H4 (cell line): ENCODE measurements at places on chromosomes 4 and X. TPM values are rescaled to one million over a fixed set of nuclear protein-coding genes. Genes with fewer than 3 reads are reported as not detected.

ASB12 gene
- total RNA-seq, result not detected in 2 replicates

TMPRSS11E gene
- not detected in 2 replicates for total RNA-seq

PROM1 gene
- not detected in 2 replicates for total RNA-seq

ADGRG2 gene
- 0.58 and 1.2 TPM in 2 replicates for total RNA-seq

NKX3-2 gene
- total RNA-seq, result 0.04 and 0.66 TPM in 2 replicates

GRCh38 chr4:62670514-62670913 lies 1470.4 kb downstream of the ADGRL3 start:
- DNase-seq, result peak; percentile 4

DNA sequence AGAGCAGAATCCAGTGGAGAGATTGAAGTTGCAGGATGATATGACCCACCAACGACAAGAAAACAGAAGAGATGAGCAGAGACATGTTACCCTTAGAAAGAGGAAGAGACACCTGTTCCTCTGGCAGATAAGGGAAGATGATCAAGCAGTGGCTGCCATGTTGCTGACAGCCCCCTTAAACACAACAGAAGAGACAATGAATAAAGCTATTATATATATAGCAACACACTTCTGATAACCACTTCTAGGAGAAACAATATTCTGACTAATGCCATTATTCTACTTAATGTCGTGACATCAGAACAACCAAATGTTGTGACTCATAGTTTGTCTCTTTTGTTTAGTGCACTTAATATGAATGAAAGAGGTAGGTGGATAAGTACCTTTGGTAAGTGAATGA lies 44.9 kb downstream of the SH3RF1 start:
- no peak for DNase-seq

DNA sequence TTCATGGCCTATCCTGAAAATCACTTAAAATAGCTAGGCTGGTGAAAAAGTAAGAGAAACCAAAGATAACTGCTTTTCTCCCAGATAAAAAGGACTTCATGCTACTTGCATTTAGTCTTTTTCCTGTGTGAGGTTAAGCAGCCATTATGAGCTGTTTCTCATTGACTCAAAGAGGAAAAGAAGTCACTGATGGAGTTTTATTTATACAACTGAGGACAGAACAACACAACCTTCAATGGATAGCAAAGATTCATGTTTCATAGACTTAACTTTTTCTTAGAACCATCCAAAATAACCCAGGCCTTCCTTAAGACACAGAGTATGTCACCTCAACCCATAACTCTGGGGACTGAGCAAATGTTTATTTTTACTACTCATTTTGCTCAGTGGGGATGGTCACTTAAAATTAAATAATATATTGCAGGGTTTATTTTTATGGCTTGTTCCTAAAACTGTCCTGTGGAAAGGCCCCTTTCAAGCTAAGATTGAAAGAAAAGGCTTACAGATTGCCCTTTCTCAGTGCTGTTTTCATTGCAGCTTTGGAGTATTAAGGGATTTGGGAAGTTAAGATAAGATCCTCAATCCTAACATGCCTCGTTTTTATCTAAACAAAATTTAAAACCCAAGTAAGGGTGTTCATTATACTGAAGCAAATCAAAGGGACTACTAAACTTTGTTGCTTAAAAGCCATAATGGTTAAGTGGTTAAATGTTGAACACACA lies 252.6 kb upstream of the MAD2L1 start:
- peak; percentile 34 for DNase-seq

- no peak for DNase-seq
Measured at GRCh38 chr4:152705903-152706302, 26.1 kb upstream of the TMEM154 start.

DNA sequence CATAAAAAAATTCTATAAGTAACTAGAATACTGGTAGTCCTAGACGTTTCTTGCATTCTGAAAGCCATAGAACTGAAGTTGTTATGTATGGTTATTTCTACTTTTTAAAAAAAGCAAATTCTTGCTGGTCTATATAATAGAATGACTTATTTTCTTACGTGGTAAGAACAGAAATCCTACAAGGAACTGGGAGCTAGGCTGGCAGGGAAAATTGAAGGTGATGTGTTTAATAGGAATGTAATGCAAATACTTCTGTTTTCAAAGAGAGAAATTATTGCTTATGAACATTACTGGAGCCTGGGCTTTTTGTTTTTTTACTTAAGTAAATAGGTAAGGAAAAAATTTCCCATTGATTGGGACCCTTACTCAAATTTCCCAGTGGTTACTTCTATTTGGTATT lies 8.9 kb downstream of the CCNA2 start:
- no peak for DNase-seq

DNA sequence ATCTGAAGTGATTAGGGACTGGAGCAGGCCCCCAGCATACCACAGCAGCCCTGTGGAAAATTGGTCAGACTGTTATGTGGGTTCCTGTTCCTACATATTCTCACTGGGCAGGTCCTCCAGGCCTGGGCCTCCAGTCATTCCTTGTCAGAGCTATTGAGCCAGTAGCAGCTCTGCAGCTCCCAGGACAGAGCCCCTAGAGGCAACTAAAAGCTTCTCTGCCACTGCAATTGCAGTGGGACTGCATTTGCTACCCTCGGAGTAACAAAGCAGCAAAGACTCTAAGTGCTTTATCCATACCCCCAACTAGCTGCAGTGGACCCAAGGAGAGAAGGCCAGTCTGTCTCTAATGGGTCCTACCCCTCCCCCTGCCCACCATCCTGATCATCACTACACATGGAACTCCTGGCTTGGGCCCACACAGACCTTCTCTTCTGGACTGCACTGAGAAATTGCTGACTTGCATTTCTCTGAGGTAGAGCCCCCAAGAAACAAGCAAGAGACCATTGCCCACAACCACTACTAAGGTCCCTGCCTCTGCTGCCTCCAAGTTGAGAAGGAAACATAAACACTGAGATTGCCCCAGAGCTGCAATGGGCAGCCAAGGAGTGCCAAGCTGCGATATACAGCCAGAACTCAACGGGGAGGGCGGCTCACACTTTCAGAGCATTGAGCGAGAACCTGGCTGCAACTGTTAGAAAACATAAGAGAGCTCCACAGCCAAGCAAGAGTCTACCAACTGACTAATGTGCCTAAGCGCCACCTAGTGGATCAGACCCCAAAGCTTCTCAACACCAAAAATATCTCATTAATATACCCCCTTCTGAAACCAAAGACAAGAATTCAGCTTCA lies 738.7 kb upstream of the NDST4 start:
- DNase-seq, result peak; percentile 67

DNA sequence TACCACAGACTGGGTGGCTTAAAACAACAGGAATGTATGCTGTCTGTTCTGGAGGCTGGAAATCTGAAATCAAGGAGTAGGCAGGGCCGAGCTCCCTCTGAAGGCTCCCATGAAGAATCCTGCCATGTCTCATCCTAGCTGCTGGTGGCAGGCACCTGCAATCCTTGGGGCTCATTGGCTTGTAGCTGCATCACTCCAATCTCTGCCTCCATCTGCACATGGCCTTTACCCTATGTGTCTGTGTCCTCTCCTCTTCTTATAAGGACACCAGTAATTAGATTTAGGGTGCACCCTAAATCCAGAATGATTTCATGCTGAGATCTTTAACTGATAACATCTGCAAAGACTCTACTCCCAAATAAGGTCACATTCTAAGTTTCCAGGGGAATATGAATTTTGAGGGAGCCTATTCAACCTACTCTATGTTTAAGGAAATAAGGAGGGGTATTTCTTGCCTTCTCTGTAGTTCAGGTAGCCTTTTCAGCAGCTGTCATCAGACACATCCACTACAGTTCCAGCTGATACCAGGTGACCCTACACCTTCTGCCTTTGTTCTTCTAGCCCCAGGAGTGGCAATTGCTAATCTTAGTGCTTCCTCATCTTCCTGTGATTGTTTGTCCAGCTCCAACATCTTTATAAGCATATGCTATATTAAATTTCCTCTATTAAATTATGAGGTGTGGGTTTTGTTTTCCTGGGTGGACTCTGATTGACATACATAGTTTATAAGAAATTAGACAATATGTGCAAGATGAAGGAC lies 295.1 kb upstream of the TAPT1 start:
- DNase-seq, result no peak

- no peak for DNase-seq
Measured at GRCh38 chr4:122007016-122007415, 55.2 kb upstream of the TRPC3 start.

DNA sequence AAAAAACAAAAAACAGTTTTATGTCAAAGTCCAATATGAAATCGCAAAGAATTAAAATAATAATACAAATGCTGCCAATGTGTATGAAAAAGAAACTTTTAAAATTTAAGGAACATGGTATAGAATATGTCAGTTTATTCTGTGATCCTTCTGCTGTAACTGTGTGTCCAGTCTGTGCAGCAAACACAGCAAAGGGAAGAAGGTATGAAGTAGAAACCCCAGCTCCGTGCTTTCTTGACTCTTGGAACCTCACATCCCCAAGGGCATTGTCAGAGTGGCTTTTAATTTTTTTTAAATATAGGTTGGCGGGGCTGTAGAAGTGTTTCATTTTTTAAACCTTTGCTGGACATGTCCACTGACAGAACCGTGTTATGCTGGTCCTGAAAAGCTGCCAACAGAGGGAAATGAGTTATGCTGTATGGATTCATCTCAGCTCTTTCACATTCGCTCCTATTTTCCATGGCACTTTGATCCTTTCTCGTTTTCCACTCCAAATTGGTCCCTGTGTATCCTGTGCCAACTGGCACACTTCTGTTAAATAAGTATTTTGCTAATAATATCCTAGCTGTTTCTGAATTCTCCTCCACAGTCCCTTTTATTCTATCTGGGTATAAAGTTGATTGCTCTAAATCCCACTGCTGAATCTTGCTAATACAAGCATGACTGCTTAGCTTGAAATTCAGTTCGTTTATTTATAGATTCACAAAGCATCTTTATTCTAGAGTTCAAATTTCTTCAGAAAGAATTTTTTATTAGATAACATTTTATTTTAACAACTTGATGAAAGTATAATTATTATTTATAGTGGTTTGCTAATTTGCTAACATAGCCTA lies 127.0 kb upstream of the DDIT4L start:
- DNase-seq, result no peak

DNA sequence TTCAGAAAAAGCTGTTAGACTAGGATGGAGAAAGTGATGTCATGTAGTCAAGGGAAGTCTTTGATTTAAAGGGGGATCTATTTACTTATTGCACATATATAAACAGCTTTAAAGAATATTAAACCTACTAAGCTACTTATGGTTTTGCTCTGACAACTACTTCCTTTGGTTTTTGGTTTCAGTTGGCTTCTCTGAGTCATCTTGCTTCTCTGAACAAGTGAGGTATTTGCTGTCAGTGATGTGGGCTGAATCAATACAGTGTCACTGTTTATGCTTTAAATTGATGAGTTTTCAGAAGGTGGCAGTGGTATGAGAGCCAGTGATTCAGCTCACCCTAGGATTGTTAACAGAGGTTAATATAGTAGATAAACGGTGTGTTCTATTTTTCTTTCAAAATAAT lies 75.1 kb downstream of the CEP44 start:
- DNase-seq, result peak; percentile 10

GRCh38 chr4:84342161-84342560 lies 156.9 kb downstream of the NKX6-1 start:
- DNase-seq, result no peak

DNA sequence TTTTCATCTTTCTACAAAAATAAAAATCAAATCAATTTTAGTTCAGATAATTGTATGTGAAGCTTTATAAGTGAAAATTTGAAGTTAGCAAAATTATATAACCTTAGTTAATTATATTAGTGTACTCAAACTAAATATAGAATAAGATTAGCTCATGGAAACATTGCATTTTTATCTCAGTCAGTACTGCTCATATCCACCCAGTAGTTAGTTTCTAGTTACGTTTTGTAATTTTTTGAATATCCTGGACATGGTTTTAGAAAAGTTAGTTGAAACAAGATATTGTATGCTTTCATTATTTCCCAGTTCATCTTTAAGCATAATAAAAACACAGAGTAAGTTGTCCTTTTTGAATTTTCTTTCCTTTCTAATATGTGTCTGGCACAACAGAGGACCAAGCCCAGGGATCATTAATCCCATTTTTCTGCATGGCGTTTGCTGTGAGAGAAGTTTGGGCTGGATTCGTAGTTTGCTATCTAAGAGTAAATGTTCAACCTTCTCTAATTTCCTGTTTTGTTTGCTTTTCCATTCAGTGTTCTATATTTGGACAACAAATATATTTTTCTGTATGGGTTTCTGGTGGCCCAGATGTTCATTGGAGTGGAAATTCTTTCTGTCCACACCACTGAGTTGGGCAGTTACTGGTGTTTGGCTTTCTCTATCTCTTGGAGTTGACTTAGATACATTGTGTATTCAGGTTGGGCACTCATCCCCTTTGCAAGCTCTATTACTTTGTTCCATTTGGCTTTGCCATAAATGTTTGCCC lies 12.1 kb downstream of the TBL1X start:
- DNase-seq, result no peak

GRCh38 chr4:100509386-100509785 lies 8.4 kb downstream of the EMCN start:
- no peak for DNase-seq

DNA sequence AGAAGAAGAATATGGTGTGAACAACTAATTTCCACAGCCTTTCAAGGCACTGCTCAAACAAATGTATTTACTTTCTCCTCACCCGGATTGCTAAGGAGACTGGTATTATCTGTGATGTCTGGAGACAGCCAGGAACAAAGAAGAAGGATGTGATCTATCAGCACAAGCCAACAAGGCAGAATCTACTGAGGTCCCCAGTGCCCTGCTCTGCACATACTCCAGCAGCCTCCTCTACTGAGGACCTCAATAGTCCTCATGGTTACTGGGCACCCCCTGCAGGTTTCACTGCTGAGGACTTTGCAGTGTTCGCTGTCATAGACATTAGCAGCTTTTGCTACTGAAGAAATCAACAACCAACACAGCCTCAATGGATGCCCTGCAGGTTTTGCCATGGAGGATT lies 930.1 kb downstream of the ADGRL3 start:
- DNase-seq, result no peak

DNA sequence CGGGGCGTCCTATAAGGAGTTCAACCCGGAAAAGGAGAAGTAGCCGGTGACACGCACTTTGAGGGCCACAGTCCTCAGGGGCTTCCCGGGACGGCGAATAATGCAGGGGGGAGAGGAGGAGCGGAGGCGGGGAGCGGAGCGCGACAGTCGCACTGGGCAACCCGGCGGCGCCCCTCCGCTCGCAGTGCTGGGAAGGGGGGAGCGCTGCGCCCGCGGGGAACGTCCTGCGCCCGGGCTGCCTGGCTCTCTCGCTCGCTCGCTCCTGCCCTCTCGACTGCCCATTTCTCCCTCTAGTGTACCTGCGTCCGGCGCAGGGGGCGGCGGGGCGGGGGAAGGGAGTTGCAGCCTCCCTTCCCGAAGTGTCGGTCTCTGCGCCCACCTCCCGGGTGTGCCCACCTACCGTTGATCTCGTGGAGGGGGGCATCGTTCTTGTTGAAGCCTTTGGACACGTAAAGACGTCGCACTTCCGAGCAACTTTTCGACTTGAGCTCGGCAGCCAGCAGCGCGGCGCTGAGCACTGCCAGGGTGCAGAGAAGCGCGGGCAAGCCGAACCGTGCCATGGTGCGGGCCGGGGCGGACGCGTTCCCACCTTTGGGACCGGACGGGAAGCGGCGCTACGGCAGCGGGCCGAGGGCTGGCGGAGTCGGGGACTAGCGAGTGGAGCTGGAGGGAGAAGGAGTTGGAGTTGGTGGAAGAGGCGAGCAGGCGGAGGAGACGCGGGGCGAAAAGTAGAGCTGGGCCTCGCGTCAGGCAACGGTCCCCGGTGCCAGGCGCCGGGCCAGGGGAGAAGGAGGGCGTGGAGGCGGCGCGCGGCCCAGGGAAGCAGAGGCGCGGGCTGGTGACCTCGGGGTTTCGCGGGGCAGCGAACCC lies 648 bp downstream of the GPC4 start:
- peak; percentile 4 for DNase-seq
